ENCODE measurements at places on chromosomes 7 and 10.

GRCh38 chr7:154242709-154243108, 190.5 kb downstream of the DPP6 start:
- no peak for DNase-seq

DNA sequence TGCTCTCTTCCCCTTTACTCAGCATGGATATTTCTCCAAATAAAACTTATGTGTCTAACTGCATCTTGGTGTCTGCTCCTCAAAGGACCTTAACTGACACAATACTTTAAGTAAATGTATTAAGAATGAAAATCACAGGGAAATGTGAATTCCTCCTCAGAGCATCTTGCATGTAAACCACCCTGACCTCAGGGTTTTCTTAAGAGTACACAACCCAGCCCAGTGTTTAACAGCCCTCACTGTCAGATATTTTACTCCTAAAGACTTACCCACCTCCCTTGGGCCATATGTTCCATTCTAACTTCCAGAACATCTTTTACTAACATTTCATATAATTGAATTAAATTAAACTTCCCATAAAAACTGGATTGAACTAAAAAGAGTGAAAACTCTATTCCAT, 315.3 kb downstream of the HPSE2 start:
- DNase-seq = no peak

GRCh38 chr7:4745971-4746919, 29.2 kb upstream of the AP5Z1 start:
- no peak for DNase-seq

DNA sequence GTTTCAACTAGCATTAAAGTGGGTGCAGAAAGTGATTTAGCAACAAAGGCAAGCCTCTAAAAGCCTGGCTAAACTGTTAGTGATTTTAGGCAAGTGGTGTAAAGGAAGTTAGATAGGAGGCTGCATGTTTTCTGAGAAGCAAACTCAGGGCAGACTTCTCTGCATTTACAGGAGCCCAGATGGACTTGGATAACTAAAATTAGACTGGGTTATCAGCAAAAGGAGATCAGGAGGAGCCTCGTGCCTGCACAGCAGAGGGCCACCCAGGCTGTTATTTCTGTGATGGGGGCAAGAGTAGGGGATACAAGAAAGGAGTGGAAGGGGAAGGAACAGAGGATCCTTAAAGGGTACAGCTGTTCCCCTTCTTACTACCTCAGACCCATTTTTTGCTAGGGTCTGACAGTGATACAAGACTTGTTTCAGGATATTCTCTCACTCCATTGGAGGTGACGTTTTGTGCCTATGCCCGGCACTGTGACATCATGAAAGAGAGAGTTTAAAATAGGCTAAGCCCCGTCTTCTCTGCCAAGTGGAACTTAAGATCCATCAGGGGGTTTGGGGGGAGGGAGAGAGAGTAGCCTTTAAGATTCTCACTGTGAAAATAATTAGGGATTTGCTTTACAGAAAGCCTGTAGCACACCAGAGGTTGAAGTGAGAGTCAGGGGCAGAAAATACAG, 49.6 kb upstream of the PDCD4 start:
- DNase-seq = no peak

DNA sequence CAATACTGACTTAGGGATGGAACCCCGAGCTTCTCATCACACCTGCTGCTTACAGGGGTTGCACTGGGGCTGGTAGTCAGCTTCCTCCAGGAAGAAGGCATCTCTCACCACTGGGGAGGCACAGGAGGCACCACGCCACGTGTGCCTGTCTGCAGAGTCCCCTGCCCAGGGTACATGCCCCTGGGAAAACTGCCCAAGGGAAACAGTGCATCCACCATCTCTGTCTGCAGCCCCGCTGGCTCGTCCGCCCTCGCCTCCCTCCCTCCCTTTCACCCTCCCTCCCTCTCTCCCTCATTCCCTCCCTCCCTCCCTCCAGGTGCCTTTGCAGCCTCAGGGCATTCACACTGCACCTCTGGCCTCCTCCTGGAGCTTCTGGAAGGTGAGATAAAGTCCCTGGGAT, 101.1 kb downstream of the PTPRE start:
- no peak for DNase-seq

GRCh38 chr10:6430423-6430980, 149.6 kb downstream of the PRKCQ start:
- no peak for DNase-seq

- DNase-seq = no peak
Observed at GRCh38 chr10:201328-201771, 66.1 kb downstream of the ZMYND11 start.

DNA sequence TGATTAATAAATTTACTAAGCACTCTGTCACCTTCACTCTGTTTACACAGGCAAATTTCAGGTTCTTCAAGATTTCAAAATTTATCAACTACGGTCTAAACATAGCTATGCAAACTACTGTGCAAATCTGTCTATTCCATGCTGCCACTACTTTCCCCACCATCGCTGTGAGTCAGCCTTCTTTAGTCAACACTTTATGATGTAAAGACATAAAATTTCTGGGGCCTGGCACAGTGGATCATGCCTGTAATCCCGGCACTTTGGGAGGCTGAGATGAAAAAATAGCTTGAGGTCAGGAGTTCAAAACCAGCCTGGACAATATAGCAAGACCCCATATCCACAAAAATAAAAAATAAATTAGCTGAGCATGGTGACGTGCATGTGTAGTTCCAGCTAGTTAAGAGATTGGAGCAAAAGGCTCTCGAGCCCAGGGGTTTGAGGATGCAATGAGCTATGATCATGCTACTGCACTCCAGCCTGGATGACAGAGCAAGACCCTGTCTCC, 42.6 kb downstream of the CNOT4 start:
- no peak for DNase-seq

DNA sequence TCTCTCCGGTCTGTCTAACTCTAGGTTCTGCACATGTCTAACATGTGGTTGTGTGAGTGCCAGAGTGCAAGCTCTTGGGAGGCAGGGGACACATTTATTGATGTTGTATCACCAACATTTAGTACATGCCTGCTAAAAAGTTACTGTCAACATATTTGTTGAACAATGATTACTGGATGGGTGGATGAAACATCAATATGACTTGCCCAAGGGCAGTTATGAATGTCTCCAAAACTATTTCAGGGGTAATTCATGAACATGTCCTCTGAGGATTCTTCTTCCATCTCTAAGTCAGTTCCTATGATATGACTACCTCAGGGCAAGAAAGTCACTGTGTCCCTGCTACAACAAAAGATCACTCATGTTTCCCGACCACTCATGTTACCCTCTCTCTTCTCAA, 91.3 kb upstream of the STEAP1B start:
- no peak for DNase-seq

- no peak for DNase-seq
Observed at GRCh38 chr10:66307826-66308225, 618.0 kb upstream of the LRRTM3 start.

DNA sequence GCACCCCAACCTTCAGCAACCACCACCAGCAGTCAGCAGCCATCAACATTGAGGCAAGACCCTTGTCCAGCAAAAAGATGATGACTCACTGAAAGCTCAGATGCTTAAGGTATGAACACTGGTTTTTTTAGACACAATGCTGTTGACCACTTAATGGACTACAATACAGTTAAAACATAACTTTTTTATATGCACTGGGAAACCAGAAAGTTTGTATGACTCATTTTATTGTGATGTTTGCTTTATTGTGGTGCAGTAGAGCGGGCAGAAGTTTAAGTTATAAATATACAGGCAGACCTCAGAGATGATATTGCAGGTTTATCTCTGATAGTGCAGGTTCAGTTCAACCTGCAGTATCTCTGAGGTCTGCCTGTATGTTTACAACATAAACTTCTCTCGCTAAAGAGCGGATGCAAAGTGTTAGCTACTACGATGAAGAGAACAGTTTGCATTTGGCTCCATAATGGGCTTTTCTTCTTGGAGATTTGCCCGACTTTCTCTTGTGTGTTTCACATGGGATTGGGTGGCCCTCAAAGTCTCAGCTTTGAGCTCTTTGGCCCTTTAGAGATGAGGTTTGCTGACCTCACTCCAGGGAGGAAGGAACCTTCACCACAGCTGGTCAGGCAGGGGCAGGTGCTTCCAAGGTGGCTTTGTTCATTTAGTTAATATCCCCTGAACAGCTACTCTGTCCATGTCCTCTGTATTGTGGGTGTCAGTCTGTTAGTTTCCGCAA, 84.4 kb upstream of the SHH start:
- DNase-seq = no peak

DNA sequence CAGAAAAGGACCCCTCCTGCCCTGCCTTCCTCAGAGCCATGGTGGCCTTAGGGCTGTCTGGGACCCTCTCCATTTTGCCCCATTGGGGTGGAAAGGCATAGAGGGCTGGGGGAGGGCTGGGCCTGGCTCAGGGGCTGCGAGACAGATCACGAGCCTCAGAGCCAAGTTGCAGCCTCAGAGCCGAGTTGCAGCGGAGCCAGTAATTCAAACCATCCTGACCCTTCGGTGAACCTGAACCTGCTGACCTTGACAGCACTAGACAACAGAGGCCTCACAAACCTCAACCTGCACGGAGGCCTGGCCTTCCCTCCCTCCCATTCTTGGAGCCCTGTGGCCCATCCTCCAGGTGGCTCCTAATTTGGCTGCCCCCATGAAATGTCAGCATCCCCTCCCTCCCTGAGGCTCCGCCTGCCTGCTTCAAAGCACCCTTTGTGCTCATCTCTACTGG, 45.4 kb downstream of the PAX2 start:
- no peak for DNase-seq

DNA sequence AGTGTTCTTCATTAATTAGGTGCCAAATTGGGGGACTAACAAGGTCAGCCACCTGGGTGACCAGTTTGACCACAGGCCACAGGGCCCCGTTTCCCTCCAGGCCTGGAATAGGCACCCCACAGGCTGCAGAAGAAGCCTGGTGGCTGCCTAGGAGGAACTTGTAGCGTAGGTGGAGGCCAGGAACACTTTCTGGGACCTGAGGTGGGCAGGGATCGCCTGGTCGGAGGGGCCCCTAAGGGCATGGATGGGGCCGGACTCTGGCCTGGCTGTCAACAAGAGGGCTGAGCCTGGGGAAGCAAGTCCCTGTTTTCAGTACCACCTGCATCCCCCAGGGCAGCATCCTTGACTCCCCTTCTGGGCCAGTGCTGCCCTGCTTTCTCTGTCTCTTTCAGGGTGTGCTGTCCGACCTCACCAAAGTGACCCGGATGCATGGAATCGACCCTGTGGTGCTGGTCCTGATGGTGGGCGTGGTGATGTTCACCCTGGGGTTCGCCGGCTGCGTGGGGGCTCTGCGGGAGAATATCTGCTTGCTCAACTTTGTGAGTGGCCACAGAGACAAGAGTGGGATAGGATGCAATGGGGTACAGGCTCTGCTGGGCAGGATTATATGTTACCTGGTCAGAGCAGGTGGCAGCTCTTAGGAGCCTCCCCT, 30.7 kb upstream of the SH2D4B start:
- no peak for DNase-seq

- DNase-seq = no peak
Observed at GRCh38 chr7:47952224-47952623, 4.0 kb upstream of the PKD1L1 start.

- peak; percentile 23 for DNase-seq
Observed at GRCh38 chr10:26890956-26891355, 30.2 kb upstream of the ABI1 start.

DNA sequence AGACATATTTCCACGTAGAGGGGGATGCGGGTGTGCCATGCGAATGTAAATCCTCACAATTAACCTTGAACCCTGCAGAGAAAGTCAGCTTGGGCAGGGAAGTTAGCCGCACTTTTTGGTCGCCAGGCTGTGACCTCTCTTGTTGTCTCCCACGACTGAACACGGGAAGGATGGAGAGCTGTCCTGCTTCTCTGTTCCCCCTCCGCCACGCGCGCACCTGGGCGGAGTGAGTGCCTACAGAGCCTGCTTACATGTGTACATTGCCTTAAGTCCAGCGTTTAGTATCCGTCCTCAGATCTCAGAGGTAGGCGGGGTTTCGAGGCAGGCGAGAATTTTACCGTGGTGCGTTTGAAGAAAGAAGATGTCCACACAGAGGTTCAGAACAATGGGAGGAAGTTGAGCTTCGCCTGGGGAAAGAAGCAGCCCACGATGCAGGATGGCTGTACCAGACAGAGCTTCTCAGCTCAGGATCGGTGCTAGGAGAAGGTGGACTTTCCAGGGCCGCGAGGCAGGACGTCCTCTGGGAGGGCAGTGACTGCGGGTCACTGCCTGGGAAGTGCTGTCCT, 482 bp upstream of the ERCC6 start:
- DNase-seq = peak; percentile 45

- no peak for DNase-seq
Observed at GRCh38 chr7:107233174-107233573, 64.4 kb downstream of the HBP1 start.

DNA sequence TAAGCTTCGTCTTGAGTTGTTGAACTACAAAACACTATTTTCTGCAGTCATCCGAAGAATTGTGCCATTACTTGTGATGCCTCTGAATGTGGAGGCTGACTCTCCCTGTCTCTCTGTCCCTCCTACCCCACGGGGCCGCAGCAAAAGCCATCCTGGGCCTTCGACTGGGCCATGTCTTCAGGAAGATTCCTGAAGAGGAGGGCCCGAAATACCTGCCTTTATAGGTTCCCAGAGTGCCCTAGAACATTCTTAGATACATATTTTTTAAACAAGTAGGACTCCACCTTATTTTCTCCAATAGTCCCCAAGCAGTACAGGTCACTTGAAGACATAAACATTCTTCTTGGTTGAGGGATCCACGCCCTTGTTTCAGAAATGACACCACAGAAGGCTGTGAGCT, 8.1 kb downstream of the IGFBP3 start:
- DNase-seq = no peak

- no peak for DNase-seq
Observed at GRCh38 chr7:1229202-1229947, 3.3 kb upstream of the UNCX start.

GRCh38 chr10:60479305-60480020, 89.8 kb upstream of the ANK3 start:
- no peak for DNase-seq

GRCh38 chr7:158953912-158954311, 97.6 kb downstream of the DYNC2I1 start:
- DNase-seq = no peak

DNA sequence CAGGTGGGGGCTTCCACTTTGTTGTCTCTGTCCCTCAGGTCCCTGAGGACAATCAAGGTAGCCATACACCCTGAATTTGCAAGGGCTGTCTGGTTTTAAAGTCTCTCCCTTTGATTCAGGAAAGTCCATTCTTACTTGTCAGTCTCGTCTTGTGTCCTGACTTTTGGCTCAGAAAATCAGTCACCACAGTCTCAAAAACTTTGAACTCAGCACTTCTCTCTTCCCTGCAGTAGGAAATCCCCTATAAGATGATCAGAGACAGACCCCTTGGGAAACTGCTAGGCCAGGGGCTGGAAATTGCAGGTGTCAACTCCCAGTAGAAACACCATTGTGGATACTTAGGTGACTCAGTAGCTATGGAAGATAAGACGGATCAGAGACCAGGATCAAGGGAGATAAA, 73.1 kb downstream of the CDC123 start:
- DNase-seq = no peak

DNA sequence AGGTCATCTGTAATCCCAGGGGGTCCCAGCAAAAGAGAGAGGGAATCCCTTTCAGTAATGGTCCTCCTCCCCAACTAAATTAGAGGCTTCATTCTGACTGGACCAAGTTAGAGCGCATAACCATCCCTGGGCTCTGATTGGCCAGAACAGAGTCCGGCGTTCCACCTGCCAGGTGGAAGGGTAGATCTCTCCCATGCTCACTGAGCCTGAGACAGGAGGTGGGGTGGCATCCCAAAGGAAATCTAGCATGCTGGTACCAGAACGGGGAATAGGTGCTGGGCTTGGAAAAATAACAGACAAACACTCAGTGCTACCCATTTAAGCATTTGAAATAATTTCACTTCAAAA, 21.0 kb upstream of the TSPAN33 start:
- no peak for DNase-seq

- no peak for DNase-seq
Observed at GRCh38 chr10:108735380-108735779, 1187.9 kb downstream of the XPNPEP1 start.
